Dermis lymphatic vessel endothelial cell (primary cell): ENCODE measurements at places on chromosomes 5 and 9. TPM values are rescaled to one million over a fixed set of nuclear protein-coding genes. Genes with fewer than 3 reads are reported as not detected.

The CARTPT gene
- total RNA-seq = not detected in 2 replicates

The OGN gene
- total RNA-seq = not detected in 2 replicates

The TPPP gene
- 0.09 and 0.11 TPM in 2 replicates for total RNA-seq

The CCDC112 gene
- total RNA-seq = 2.3 and 5.1 TPM in 2 replicates

The UBLCP1 gene
- total RNA-seq = 9.6 and 16.8 TPM in 2 replicates

The ELOVL7 gene
- 0.09 and 0.22 TPM in 2 replicates for total RNA-seq

The FAM219A gene
- total RNA-seq = 3.1 and 3.9 TPM in 2 replicates

The IL5 gene
- not detected in 2 replicates for total RNA-seq
